GM03348 (cell line): ENCODE measurements at places on chromosomes 13 and 19.

DNA sequence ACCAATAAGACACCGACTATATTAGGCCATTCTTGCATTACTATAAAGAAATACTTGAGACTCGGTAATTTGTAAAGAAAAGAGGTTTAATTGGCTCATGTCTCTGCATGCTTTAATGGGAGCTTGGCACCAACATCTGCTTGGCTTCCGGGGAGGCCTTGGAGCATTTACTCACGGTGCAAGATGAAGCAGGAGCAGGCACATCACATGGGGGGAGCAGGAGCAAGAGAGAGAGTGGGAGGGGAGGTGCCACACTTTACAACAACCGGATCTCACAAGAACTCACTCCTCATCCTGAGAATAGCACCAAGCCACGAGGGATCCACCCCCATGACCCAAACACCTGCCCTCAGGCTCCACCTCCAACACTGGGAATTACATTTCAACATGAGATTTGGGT lies 224.8 kb downstream of the KLF5 start:
- no peak for DNase-seq

GRCh38 chr13:106883976-106884375 lies 316.0 kb upstream of the ARGLU1 start:
- no peak for DNase-seq

- DNase-seq, result peak; percentile 48
These were observed at the start of gene CACNG6 for GRCh38 chr19:53991224-53992113. TSS of gene CACNG6 (plus strand) at chr19:53991637. CDS start at chr19:53992878, 1,241 bp downstream.

GRCh38 chr13:97119943-97120342 lies 102.2 kb upstream of the MBNL2 start:
- no peak for DNase-seq

DNA sequence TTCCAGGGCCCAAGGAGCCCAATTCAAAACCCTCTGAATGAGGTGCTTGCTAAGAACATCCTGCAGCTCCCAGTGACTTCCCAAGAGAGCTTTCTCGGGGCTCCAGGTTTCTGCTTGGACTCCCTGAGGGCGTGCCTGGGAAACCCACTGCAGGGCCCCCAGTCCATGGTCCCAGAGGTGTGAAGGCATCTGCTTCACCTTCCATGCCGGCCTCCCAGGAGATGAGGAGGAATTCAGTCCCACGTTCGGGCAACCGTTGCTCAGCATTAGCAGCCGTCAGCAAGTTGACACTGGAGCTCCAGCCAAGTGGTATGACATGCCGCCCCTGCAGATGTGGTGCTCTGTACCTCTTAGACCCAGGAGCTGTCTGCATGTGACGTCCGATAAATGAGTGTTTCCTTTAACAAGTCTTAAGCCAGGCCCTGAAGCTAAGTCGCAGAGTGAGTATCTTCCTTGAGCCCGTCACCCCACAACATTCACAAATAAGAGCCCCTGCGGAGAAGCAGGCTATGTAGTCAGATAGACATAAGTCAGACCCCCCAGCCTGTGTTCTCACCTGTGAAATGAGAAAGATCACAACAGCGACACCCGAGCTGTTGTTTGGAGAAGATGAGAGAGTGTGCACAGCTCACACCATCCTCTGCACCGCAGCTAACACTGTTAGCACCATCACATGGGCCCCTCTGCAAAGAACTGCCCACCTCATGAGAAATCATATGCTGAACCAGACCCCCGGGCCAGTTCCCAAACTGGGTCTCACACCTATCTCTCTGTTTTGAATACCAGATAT lies 150.3 kb downstream of the KATNAL1 start:
- no peak for DNase-seq

GRCh38 chr19:2578901-2579677 lies 103.2 kb downstream of the GADD45B start:
- peak; percentile 92 for DNase-seq

DNA sequence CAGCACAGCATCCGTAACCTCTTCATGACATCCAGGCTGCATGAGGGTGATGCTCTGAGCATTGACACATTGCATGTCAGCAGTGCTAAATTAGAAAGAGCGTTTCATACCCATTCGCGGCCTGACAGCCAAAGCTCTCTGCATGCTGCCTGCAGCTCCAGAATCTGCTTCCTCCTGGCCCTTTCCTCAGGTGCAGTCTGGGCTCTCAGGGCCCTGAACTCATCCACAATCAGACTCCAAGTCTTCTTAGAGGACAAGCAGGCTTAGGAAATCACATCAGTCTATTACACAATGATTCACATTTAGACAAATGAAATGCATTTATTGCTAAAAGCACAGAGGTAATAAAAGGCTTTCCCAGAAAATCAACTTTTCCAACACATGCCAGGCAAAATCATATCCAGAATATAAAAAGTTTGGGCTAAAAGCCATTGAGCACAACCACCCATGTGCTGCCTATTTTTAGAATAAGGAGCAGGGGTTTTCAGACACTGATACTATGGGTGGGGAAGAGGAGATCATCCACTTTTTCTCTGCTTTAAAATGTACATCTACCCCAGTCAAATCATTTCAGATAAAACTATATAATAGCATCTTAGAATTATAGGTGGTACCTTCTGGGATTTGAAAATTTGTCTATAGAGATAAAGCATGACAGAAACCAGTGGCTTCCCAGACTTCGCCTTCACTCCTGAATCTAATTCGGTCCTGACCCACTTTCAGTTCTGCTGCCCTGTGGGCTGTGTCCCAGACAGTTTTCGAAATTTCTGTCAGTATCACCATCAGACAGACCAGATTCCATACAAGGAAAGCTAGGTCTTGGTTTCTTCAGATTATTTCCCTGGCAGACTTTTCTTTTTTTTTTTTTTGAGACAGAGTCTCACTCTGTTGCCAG lies 109.3 kb downstream of the COL4A2 start:
- peak; percentile 69 for DNase-seq

GRCh38 chr19:18961767-18962620 lies 21.0 kb upstream of the HOMER3 start:
- DNase-seq, result no peak

DNA sequence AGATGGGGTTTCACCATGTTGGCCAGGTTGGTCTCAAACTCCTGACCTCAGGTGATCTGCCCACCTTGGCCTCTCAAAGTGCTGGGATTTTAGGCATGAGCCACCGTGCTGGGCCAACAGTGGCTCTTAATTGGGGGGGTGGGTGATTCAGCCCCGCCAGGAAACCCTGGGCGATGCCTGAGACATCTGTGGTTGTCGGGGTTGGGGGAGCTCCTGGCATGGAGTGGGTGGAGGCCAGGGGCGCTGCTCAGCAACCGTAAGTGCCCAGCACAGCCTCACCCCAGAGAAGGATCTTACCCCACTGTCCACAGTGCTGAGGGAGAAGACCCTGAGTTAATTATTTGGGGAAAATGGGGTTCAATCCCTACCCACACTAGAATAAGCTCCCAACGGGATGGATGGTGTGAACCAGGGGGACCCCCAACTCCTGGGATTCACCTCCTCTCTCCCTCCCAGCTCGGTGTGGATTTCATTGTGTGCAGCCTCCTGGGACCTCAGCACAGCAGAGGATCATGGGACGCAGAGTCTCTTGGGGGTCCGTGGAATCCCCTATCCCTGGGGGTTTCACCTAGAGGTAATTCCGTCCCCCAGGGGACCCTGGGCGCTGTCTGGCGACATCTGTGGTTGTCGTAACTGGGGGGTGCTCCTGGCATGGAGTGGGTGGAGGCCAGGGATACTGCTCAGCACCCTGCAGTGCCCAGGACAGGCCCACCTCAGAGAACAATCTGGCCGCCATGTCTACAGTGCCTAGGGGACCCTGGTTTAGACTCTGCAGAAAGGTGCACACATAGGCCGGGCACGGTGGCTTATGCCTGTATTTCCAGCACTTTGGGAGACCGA lies 68.9 kb downstream of the GADD45B start:
- DNase-seq, result no peak

- no peak for DNase-seq
These were observed 16.0 kb upstream of the POU2F2 start for GRCh38 chr19:42148266-42148665.
